ENCODE measurements at places on chromosomes 3 and 15.

GRCh38 chr15:62119874-62120273 lies 45.2 kb downstream of the C2CD4B start:
- DNase-seq, result no peak

DNA sequence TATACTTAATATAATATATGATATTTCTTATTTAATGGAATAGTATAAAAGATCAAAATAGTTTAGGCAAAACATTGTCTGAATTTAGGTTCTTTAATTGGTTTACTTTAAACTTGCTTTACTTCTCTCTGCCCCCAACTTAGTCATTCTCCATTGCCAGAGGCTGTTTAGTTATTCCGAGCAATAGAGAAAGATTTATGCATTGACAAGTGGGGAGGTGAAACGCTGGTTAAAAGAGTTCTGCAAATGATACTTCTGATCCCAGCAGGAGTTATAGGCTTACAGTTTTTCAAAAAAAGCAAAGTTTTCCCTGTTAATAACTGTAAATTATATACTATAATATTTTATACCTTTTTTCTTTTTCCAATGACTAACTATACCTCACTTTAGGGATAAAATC lies 145.4 kb downstream of the EPHA3 start:
- DNase-seq, result no peak

- DNase-seq, result no peak
These were observed 319.2 kb upstream of the TRIM42 start for GRCh38 chr3:140358686-140359085.

- DNase-seq, result no peak
These were observed 156.1 kb upstream of the PRICKLE2 start for GRCh38 chr3:64381367-64381766.

DNA sequence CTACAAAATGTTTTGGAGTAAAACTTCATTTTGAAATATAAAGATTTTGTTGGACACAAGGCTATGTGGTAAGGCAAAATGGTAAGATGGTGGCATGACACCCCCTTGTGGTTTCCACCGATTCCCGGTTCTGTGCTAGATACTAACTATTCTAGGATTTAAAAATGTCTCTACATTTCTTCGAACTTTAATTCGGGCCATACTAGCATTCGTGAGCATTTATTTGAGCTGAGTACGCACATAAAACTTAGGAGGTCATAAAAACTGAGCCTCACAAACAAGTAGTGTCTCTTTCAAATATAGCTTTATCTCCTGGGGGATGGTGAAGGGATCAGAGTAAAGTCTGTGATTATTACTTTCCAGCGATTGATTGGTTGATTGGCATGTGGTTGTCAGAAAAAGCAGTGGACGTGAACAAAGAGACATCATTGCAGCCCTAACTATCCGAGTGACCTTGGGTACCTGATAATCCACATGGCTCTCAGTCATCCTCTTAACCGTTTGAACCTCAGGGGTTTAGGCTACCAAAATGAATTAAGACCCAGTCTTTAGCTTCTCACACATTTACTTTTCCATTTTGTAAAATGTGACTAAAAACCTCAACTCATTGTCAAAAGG lies 1.1 kb upstream of the ZNF639 start:
- DNase-seq, result peak; percentile 63

DNA sequence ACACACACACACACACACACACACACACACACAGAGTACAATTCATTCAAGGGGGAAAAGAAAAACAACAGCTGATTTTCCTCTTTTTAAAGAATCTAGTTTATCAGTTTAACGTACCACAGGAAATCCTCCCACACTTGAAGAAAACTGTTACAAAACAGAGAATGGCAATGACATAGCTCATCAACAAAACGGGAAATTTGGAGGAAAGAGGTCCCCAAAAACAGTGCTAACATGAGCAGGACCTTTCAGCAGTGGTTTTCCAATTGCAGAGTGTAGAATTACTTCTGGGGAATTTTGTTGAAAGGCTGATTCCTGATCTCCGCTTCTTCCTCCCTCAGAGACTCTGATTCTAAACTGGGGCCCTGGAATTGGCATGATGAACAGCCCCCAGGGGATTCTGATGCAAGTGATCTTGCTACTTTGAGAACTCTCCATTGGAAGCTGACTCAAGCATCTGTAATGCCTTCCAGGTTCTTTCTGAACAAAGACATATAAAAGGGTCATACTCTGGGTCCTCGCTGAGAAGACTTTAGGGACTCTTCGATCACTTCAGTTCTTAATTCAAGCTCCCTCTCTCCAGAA lies 442.6 kb upstream of the PROK2 start:
- no peak for DNase-seq

GRCh38 chr3:100575704-100576103 lies 33.7 kb upstream of the ADGRG7 start:
- DNase-seq, result no peak

DNA sequence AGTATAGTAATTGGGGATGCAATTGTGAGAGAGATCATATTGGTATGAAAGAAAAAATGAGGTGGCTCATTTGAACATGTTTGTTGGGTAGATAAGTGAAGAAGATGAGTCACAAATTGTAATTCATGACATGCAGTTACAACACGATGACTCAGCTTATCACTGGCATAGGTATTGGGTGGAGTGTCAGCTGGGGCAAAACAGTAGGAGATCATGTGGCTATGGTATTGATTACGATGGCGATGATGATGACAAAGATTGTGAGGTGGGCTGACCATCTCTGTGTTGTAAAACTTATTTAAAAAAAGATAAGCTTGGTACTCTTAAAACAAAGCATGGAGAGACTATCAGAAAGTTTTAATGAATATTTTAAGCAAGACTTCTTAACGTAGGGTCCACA lies 11.6 kb upstream of the DPH6 start:
- peak; percentile 90 for DNase-seq

- DNase-seq, result peak; percentile 95
These were observed 35.6 kb upstream of the GYG1 start for GRCh38 chr3:148955544-148956346.

GRCh38 chr3:62622553-62623174 lies 249.3 kb upstream of the FEZF2 start:
- DNase-seq, result peak; percentile 61

DNA sequence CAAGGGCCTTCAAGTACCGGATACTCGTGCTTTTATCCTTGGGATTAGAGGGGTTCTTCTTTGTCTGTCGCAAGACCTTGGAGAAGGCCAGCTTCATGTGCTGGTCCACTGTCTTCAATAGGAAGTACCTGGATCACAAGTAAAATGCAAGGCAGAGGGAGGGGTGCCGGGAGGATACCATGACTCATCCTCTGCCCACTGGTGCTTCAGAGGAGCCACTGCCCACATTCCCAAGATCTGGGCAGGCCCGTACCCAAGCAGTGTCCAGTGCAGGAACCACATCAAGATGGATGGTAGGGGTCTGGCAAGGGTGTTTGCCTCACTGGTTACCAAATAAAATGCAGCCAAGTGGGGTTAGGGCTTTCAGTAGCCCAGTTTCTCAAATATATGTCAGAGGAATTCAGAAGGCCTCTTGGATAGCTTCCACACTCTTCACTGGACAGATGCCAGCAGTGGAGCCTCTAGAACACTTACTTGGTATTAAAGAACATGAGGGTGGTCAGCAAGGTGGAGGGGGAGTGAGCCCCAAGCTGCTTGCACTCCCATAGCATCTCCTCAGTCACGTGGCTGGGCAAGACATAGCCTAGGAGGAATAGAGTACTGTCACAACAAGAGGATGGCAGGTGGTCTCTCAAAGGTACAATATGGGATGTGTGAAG lies 3.6 kb upstream of the IMPDH2 start:
- no peak for DNase-seq

GRCh38 chr15:58070801-58071418 lies 5.4 kb upstream of the ALDH1A2 start:
- peak; percentile 43 for DNase-seq

DNA sequence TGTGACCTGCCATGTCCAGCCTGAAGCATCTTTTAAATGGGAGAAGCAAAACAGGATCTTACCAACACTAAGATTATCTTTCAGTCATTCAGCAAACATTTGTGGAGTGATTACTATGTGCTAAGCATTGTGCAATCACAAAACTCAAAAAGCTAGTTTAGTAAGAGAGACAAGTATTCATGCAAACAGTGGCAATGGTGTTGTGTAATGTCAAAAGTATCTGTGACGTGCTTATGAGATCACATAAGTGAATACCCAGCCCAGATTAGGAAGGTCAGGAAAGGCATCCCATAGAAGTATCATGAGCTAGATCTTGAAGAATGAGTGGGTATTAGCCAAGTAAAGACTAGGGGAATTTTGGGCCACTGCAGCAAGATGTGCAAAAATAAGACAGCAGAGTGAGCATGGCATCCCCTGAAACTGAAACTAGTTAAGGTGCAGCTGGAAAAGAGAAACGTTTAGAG lies 32.1 kb downstream of the SEC62 start:
- DNase-seq, result peak; percentile 99

DNA sequence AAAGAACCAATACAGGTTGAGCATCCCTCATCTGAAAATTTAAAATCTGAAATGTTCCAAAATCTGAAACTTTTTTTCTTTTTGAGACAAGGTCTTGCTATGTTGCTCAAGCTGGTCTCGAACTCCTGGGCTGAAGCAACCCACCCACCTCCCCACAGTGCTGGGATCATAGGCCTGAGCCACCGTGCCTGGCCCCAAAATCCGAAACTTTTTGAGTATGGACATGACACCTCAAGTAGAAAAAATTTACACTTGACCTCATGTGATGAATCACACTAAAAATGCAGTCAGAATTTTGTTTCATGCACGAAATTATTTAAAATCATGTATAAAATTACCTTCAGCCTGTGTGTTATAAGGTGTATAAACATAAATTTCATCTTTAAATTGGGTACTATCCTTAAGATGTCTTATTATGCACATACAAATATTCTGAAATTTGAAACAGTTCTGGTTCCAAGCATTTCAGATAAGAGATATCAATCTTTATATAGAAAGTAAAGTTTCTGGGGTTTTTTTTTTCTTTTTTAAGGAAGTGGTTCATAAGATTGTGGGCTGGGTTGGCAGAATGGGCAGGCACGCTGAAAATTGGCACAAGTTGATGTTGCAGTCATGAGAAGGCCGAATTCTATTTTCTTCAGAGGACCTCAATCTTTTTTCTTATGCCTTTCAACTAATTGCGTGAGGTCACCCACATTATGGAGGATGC lies 72.5 kb downstream of the SPRED1 start:
- DNase-seq, result no peak

DNA sequence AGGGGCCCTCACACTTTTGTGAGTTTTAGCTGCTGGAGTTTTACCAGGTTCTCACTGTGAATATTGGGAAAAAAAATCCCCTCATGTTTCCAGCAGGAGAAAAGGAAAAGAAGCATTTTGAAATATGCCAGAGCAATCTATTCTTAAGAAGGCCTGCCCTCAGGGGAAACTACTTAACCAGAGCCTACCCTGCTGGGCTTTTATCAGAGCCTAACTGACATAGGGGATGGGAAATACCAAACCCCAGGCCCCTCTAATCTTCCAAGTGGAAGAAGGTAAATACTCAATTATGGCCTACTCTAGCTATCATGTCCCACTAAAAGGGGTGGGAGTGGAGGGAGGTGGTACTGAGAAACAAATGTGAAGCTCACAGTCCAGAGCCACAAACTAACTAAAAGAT lies 68.7 kb upstream of the NMNAT3 start:
- DNase-seq, result no peak

- DNase-seq, result no peak
These were observed 224.9 kb upstream of the ZNF717 start for GRCh38 chr3:76010252-76010651.

- DNase-seq, result peak; percentile 16
These were observed 37.0 kb upstream of the TRIM71 start for GRCh38 chr3:32780735-32781210.

GRCh38 chr3:46996689-46997452 lies 17.4 kb downstream of the NBEAL2 start:
- DNase-seq, result no peak

DNA sequence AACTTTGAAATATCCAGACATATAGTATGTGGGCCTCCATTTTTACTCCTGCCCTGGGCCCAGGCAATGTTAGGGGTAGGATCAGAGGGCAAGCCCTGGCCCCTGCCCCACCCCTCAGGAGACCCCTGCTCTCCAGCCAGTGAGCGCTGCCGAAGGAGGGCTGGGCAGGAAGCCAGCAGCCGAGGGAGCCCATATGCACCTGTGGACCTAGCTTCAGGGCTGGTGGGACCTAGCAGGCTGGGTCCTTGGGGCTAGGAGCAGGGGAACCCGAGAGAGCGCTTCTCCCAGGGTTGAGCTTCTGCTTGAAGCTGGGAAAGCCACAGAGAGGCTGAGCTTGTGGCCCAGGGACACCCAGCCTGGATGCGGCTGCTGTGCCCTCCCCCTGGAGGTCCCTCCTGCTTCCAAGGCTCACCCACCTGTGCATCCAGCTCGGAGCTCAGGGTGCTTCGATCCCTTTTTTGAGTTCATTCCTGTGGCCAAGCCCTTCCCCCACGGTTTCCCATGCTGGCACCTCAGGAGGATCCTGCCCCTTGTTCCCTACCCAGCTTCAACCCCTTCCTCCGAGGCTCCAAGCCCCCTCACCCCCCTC lies 21.0 kb upstream of the CYP11A1 start:
- DNase-seq, result no peak

- DNase-seq, result peak; percentile 11
These were observed 236.3 kb downstream of the NFKBIZ start for GRCh38 chr3:102085431-102086176.

Measured in IMR-90 (cell line).